ENCODE measurements at places on chromosomes 11 and 22. TPM values are rescaled to one million over a fixed set of nuclear protein-coding genes. Genes with fewer than 3 reads are reported as not detected.

DNA sequence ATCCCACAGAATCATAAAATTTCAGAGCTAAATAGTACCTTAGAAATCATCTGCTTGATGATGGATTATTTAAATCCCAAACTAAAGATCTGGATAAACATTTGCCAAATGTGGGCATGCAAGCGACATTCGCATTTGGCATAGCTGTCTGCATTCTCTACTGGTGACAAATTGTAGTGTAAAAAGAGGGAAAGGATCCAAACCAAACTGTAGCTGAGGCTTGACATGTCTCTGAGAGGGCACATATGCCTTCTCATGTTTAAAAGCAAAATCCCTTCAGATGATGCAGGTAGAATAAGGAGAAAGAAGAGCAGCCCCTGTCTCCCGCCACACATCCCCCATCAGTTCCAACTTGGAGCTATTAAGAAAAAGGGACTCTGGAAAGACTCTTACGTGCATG lies 257.5 kb upstream of the MTNR1B start:
- DNase-seq = no peak

DNA sequence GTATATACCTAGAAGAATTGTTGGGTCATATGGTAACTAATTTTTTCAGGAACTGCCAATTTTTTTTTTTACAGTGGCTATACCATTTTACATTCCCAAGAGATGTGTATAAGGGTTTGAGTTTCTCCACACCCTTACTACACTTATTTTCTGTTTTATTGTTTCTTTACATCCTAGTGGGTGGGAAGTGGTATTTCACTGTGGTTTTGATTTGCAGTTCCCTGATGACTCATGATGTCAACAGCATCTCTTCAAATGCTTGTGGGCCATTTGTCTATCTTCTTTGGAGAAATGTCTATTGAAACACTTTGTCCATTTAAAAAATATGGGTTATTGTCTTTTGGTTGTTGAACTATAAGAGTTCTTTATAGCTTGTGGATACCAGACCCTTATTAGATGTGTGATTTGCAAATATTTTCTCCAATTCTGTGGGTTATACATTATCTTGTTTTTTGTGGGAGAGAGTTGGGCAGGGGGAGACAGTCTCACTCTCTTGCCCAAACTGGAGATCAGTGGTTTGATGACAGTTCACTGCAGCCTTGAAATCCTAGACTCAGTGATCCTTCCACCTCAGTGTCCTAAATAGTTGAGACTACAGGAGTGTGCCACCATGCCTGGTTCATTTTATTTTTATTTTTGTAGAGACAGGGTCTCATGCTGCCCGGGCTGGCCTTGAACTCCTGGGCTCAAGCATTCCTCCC lies 30.3 kb upstream of the PISD start:
- DNase-seq = peak; percentile 14

- DNase-seq = no peak
These were observed 4.4 kb downstream of the TOLLIP start for GRCh38 chr11:1305063-1305495.

DNA sequence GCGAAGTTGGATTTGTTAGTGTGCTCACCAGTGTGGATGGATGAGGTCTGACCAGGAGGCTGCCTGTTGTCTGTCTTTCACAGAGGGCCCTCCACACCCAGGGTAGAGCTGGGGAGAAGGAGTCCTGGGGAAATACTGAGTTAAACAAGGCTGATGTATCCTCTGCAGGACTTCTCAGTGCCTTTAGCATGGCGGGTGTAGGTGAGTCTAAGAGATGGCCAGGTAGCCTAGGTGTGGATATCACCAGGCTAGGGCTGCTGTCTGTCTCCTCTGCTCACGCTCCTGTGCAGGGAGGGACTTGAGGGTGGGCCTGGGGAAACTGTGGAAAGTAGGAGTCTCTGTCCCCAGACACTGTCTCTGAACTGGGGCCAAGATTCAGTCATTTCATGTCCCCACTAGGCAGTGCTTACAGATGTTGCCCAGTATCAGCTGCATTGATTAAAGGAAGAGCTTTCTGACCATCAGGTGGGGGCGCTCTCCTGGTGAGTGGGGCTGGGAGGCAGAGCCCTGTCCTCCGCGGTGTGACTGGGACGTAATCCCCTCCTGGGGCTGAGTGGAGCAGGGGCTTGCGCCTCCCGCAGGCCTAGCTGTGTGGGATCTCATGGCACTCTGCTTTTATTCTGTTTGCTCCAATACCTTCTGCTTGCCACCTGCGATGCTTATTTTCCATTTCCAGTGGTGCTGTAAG lies 35.5 kb upstream of the CCDC188 start:
- no peak for DNase-seq

DNA sequence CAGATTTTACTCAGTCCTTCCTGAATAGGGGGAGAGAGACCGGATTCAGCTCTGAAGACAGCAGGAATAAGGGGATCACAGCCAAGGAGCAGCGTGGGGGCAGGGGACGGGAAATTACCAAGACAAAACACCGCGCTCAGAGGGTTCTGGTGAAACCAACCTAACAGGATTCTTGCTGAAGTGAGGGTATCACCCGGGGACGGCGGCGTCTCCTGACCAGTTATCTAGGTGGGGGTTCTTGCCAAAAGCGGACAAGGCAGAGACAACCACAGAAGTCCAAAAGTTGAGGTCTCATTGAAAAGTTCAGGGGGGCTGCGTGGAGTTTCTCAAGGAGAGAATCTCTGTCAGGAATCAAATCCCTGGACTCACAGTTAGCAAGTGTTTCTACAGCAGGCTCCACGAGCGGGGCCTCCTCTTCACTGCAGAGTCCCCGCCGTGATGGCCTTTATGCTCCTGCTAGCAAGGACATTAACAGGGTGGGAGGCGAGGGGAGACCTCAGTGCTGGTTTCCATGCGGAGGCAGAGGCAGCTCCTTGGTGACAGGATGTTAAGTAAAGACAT lies 291.0 kb downstream of the BRD1 start:
- DNase-seq = no peak

GRCh38 chr11:119974467-119974866 lies 163.4 kb downstream of the TRIM29 start:
- no peak for DNase-seq

GRCh38 chr11:18728658-18729057 lies 2.7 kb upstream of the IGSF22 start:
- no peak for DNase-seq

- no peak for DNase-seq
These were observed 21.6 kb downstream of the APOL1 start for GRCh38 chr22:36274531-36274930.

DNA sequence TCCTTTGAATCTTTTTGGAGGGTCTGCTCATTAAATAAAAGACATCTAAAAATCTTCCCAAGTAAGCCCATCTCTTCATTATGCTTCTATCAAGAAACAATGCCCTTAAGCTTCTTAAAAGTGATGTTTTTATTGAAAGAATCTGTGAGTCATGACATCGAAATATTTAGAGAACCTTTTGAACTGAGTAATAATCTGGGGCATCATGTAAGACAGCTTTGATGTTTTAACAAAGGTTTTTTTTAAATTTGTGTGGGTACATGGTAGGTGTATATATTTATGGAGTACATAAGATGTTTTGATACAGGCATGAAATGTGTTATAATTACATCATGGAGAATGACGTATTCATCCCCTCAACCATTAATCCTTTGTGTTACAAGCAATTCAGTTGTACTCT lies 46.8 kb downstream of the PLAAT5 start:
- no peak for DNase-seq

DNA sequence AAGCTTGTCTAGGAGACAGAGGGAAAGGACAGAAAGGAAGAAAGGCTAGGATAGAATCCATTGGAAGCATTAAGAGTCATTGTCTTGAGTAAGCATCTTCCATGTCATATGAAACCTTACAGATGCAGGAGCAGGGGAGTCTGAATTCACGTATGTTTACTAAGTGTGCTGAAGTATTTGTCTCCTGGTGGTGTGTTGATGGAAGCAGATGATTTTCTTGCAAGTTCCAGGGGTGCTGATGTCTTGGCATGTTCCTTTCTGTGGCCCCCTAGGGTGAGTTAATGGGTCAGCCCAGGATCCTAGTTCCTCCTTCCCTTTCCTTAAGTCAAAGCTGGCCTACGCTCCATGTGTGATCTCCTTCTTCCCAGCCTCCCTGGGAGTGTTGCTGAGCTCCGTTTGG lies 110.2 kb downstream of the TEAD1 start:
- no peak for DNase-seq

GRCh38 chr22:49934891-49935557 lies 16.6 kb downstream of the CRELD2 start:
- no peak for DNase-seq

GRCh38 chr11:64089915-64090805 lies 54.4 kb downstream of the FLRT1 start:
- no peak for DNase-seq

Gene IGLL1
- total RNA-seq = not detected
